ENCODE measurements at places on chromosomes 5 and 9.

DNA sequence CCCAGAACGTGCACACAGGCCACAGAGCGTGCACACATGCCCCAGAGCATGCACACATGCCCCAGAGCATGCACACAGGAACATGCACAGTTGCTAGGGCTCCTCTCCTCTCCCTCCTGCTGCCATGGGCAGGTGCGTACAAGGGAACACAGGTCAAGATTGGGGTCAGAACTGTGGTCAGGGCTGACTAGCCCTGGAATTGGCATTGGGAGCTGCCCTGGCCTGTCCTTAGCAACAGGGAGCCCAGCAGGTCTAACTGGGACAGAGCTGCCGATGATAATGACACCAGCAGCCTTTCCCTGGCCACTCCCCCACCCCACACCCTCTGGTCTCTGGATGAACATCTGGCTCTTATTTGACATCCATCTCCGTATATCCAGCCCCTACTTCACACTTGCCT, 8.0 kb downstream of the PCDH1 start:
- DNase-seq: no peak

DNA sequence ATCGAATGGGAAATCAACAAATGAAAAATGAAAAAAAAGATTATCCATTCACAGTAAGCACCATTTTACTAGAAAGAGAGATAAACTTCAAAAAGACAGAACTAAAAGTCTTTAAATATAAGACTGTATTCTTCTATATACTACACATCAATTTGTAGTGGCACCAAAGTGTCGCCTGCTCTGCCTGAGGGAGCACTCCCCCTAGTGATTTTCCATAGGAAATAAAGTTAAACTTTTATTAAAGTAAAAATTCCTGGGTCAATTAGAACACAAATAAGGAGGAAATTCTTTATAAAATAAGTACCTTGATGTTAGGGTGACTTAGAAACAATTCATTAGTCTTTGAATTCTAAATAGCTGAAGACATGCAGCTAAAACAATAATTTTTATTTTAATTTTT, 9.7 kb downstream of the RAD1 start:
- no peak for DNase-seq

DNA sequence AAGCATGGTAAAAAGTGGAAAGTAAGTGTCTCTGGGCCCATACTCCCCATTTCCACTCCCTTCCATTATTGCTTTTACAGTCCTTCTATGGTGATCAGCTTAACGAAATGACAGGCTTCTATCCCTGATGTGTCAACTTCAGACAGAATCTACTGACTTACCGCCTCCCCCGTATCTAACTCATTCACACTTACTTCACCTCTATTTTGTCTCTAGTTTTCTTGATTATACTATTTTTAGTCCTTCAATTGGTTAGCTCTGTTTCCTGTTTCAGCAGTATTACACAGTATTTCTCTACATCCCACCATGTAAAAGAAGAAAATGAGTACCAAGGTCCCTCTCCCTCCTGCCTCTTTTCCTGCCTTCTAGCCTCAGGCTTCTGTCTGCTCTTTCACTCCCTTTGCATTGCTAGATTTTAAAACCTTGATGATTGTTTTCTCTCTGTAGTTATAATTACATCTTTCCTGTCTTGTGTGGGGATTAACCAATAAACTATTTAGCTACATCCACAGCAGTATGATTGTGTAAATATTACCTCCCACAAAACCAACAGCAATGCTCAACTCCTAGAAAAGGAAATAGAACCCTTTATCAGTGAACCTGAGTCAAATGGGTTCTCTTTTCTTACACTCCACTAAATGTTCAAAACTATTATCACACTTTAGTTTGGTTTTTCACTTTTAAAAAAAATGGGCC, 53.4 kb downstream of the GNAQ start:
- no peak for DNase-seq

DNA sequence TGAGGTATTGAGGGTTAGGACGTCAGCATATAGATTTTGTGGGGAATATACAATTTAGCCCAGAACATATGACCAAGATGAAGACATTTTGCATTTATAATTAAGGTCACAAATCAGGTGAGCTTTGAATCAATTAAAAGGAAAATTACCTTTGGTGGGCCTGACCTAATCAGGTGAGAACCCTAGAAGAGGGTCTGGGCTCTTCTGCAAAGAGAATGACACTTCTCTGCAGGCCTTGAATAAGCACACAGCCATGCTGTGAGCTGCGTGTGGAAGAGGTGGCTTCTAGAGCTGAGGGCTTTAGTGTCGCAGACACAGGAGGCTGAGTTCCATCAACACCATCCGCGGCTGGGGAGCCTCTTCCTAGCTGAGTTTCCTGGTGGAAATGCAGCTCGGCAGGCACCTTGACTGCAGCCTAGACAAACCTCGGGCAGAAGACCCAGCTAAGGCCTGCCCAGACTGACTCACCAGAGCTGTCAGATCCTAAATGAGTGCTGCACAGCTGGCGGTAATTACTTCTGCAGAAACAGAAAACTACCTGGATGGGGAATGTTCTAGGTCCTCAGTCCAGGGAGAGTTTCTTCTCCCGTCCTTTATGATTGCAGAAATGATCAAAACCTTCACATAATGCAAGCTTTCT, 287.5 kb upstream of the IRX1 start:
- DNase-seq: no peak

- no peak for DNase-seq
These were observed 388.9 kb downstream of the NR2F1-AS1 start for GRCh38 chr5:93192087-93192486.

GRCh38 chr5:137751869-137752491, 2.2 kb downstream of the HNRNPA0 start:
- DNase-seq: peak; percentile 66

- no peak for DNase-seq
These were observed 53.7 kb downstream of the PARP8 start for GRCh38 chr5:50720061-50720710.

GRCh38 chr9:126513159-126514036, 100.3 kb upstream of the LMX1B start:
- no peak for DNase-seq

GRCh38 chr5:36631154-36631553, 24.7 kb downstream of the SLC1A3 start:
- no peak for DNase-seq

DNA sequence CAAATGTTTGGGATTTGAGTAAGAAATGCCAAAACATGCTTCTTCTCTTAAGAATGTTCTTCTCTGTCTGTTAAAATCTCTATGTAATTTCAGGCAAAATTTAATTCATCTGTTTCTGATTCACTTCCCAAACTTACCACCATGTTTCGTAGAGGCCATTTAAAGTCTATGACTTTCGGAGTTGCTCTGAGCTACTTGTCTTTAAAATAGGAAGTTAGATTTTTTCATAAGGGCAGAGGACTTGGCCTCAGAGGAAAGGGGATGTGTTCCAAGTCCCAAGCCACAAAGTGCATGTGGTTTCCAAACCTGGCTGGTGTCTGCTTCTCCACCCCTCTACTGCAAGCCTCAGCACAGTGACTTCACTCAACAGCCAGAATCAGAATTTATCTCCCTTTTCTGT, 111.3 kb upstream of the ADRA1B start:
- DNase-seq: no peak

DNA sequence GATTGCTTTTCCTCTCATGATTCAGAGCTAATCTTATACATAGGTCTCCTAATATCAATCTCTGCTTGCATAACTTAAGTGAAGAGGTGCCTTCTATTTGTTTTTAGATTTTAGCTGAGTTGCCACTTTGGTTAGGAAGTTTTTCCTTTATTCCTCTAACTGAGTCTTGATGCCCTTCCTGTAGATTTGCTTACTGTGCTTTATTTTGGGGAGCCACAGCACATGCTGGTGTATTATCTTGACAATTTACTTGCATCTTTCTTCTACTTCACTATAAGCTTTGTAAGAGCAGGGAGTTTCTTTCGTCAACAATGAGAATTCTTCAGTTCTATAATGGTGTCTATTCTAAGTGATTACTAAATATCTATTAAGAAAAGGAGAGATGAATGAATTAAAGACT, 54.9 kb downstream of the GABRA6 start:
- DNase-seq: no peak

GRCh38 chr9:12879961-12880360, 105.1 kb downstream of the LURAP1L start:
- no peak for DNase-seq

DNA sequence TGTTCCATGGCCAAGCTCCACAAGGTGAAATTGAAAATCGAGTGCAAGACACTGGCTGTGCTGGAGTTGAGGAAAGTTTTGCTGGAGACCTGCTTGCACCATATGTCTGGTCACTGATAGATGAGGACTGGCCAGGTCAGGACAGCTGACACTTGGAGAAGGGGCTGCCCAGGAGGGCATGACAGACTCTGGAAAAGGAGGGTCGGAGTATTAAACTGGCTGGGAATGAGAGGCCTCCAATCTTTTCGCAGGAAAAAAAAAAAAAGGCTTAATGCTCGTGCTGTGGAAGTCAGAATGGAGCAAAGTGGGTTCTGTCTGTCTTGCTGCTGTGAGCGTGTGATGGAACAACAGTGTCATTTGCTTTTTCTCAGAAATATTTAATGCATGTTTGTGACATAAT, 5.5 kb downstream of the TENT4A start:
- no peak for DNase-seq

DNA sequence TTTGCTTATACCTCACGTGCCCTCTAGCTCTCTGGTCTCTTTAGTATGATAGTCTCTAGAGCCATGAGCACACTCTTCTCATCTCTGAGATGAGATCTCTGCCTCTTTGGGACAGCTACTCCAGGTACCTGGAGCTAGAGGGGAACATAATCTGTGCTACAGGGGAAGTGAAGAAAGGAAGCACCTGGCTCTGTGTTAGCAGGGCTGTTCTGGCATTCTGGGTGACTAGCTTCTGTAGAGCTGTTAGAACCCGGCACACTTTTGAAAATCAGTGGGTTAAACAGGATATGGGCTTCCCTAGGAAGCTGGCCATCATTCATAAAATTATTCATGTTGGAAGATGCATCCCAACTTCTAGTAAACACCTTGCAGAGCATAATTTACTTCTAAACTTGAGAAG, 224.8 kb downstream of the MCTP1 start:
- no peak for DNase-seq

DNA sequence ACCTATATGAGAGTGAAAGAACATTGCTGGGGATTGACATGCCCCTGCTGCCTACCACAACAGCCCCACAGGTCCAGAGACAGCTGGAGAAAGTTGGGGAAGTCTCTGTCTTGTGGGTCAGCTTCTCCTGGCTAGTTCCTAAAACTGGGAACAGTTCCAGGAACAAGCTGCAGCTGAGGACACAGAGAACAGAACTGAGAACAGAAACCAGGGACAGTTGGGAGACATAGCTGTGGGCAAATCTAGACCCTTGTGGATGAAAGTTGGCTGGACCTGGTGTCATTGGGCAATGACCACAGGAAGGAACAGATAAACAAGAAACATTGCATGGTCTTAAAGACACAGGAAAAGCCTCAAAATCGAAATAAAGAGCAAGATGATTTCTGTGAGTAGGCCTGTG, 58.3 kb upstream of the MOCS2 start:
- peak; percentile 41 for DNase-seq

DNA sequence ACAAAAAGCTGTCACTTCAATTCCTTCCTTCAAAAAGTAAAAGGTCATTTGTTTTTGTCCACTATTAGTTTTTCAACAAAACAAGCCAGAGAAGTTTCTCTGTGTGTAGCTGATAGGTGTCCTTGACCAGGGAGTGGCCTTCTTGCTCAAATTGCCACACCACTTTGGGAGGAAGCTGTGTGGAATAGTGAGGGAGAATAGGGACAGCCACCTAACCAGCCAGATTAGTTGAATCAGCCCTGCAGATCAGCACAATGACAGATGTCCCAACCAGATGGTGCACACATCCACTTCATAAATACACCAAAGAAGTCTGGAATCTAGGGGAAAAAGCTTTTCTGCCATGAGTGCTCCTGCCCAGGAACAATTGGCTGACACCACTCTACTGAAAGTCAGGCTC, 37.2 kb downstream of the NREP start:
- no peak for DNase-seq

DNA sequence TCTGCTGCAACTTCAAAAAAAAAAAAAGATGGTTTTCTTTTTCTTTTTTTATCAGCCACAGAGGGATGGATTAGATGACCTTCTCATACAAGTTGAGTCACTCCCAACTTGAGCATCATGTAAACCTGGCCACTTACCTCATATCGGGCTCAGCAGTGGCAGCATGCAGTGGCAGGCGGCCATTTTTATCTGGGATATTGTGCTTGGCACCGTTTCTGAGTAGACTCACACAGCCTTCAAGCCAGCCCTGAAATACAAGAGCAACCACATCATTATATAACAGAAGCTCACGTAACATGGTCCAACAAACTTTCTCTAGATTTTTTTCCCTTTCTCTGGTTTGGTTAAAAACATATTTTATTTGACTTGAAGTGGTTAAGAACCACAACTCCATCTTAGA, 62.6 kb downstream of the ANKRD55 start:
- DNase-seq: no peak

- no peak for DNase-seq
These were observed 218.2 kb downstream of the ARHGEF28 start for GRCh38 chr5:73844165-73844564.

GRCh38 chr9:3497857-3498256, 27.9 kb downstream of the RFX3 start:
- DNase-seq: no peak

- DNase-seq: peak; percentile 30
These were observed at the start of gene PCDHGA2 for GRCh38 chr5:141338538-141339306. PCDHGA2 (plus strand) TSS chr5:141338760.

GRCh38 chr9:105187781-105188180, 56.7 kb upstream of the SLC44A1 start:
- no peak for DNase-seq

GRCh38 chr9:124285490-124285889, 27.7 kb downstream of the NEK6 start:
- no peak for DNase-seq

DNA sequence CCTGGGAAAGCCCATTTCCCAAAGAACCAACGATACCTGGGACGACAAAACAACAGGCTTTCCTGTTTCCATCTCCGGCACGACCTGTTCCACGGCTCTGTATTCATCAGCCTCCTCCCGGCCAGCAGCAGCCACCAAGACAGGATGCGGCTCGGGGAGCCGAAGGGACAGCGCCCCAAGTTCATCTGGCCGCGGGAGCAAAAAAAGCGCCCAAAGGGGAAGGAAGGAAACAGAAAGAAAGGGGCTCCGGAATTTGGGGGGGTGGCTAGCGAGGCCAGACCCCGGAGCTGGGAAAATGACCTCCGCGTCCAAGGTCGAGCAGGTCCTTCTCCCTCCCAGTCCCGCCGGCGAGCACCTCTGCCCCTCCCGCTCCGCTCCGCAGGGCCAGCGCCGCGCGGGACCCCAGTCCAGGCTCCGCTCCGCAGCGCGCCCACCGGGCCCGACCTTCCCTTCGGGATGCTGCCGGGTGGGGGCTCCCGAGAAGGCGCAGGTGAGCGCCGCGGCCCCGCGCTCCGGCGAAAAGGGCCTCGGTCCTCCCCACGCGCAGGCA, 608 bp downstream of the ELOVL7 start:
- DNase-seq: no peak

DNA sequence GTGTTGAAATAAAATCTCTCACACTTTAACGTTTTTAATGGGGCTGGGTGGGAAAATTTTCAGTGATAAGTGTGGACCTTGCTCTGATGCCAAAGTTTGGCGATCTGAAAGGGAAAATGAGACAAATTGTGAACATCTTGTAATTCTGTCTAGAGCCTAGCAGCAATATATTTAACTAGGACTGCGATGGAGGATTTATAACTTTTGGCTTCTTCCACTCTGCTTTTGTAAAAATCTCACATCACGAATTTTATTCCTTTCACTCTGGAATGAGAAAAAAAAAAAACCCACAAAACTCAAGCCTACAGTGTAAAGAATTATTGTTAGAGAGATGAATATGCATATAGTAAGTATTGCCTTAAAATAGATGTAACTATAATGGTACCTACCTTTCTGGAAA, 19.9 kb downstream of the CCNH start:
- no peak for DNase-seq

- no peak for DNase-seq
These were observed 17.2 kb downstream of the OR2S2 start for GRCh38 chr9:35940458-35941407.

Data from muscle of arm (tissue), 14 donors.